ENCODE measurements at places on chromosomes 6 and 20.
A peak's percentile ranks its signal among the peaks of the same experiment; 100 is the strongest.

DNA sequence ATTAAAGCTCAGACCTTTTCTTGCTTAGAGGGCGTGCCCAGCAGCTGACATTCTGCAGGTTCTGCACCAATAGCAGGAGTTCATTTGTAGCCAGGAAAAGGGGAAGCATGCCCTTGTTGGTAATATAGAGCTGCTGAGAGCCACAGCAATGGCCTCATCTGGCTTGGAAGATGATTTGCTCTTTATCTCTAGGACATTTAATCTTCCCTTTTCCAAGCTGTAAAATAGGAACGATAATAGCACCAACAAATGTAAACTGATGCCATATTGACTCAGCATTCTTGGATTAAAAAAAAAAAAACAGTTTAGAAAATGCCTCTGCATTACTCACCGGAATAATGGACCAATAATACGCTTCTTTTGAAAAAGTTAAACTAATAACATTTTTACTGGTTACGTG is 93.4 kb upstream of the SLC2A12 start:
- DNase-seq = no peak

- no peak for DNase-seq
These were observed 63.9 kb downstream of the CD164 start for GRCh38 chr6:109318328-109318876.

DNA sequence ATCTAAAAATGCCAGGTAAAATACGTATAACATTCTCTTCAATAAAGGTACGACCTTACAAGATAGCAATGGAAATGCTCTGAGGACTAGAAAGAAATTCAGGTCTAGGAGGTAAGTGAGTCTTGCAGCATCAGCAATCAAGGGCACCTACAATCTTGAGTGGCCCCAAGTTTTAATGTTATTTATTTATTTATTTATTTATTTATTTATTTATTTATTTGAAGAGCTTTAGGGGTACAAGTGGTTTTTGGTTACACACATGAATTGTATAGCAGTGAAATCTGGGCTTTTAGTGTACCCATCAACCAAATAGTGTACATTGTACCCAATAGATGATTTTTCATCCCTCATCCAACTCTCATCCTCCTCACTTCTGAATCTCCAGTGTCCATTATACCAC is 574.0 kb upstream of the POU3F2 start:
- DNase-seq = no peak

- no peak for DNase-seq
These were observed 35.6 kb upstream of the GATA5 start for GRCh38 chr20:62511300-62511914.

GRCh38 chr20:16314320-16314719 is 258.9 kb downstream of the KIF16B start:
- DNase-seq = no peak

DNA sequence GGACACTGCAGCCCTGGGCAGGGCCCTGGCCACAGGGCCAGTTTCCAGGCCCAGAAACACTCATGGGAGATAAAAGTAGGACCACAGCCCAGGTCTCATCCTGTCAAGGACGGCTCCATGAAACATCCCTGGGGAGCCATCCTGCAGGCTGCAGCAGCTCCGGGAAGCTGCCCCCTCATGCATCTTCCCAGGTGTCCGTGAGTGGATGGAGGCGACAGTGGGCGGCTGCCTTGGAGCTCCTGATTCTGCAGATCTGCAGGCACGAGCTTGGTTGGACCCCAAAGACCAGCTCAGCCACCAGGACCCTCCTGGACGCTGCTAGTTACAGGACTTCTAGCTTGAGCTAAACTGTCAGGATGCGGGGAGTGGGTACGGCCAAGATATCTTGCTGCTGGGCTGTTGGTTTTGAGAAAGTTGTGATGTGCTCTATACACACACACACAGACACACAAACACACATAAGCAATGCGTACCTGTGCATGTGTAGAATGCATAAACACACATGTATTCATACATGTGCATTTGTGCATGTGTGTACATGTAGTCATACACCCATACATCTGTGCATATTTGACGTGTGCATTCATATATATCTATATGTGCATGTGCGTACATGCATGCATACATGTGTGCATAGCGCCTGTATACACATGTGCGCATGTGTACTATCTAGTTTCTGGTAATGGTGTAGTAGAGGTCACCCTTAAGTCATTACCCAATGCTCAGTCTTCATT is 297.8 kb downstream of the TAF4 start:
- DNase-seq = peak; percentile 64

DNA sequence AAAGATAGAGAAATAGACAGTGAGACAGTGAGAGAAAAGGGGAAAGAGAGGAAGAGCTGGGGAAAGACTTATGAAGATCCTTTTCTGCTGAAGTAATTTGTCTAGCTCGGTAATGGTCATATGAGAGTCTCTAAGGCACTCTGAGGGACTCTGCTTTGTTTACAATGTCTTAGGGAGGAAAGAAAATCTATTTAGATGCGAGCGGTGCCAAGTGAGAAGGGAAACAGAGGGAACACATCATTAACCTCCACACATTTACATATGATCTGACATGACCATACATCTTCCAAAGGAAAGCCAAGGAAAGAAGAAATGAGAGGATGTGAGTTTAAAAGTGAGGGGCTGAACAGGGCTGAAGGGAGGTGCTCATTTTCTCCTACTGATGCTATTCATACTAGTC is 862.3 kb upstream of the CITED2 start:
- DNase-seq = no peak

All from mesenteric fat pad (tissue), 1 donor.